ENCODE measurements at places on chromosomes 3 and 15.

GRCh38 chr3:56930706-56931105 is 129.0 kb upstream of the ARHGEF3 start:
- DNase-seq: peak; percentile 39

GRCh38 chr3:10428406-10429091 is 76.8 kb downstream of the ATP2B2 start:
- DNase-seq: no peak

- no peak for DNase-seq
Observed at GRCh38 chr3:42655980-42656679, 2.6 kb downstream of the ZBTB47 start.

DNA sequence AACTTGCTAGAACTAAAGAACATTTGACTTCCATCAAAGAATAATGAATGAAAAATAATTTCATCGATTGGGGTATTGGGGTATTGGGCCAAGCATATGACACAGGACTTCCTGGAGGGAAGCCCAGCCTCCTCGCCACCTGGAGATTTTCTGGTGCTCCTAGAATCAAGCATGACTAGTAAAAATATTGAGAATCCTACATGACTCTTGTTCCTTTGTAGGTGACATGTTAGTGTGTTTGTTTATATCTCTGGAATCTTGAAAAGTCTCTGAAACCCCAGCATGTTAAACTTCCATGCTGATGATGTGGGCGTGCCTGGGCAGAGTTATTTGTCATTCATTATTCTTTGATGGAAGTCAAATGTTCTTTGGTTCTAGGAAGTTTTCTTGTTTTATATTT is 90.1 kb upstream of the EPHB3 start:
- DNase-seq: no peak

DNA sequence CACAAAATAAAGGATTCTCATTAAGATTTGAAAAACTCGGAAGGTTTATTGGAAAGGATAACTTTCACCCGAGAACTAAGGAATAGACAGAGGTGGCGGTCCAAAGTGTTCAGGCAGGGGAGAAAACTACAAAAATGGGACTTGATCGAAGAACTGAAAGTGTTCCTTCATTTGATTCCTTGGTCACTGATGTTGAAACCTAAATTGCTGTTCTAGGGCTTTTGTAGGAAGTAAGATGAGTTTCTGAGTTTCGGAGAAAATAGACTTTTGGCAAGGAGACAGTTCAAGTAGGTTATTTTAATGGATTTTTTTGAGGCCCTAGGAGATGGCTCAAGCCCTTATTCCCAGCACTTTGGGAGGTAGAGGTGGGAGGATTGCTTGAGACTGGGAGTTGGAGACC is 1.4 kb downstream of the TRIP4 start:
- no peak for DNase-seq

GRCh38 chr3:188053710-188054380 is 100.1 kb upstream of the LPP start:
- no peak for DNase-seq

DNA sequence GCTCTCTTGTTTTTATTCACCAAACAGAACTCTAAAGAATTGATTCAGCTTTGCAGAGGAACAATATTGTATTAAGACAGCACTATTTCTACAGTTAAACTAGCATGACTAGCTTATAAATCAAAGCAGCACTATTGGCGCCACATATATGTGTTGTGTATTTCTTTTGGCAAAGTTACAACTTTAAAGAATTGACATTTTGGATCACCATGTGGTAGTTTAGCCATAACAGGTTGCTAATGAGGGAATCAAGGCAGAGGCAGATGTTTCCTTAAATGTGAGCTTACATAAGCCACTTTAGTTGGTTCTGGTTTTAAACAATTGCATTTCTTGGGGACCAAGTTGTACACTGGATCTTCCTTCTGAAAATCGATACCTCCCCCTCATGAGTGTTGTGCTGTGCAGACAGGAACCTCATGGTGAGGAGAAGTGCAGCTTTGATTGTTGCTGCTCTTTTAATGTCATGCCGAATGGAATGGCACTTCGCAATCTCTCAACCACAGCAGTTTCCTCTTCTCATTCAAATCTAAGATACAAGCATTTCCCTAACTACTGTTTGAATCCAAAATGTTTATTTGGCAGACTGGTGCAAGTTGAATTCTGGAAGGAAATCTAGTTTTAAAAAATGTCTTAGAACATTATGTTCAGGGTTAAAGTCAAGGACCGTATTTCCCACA is 151.2 kb downstream of the MYRIP start:
- DNase-seq: no peak

DNA sequence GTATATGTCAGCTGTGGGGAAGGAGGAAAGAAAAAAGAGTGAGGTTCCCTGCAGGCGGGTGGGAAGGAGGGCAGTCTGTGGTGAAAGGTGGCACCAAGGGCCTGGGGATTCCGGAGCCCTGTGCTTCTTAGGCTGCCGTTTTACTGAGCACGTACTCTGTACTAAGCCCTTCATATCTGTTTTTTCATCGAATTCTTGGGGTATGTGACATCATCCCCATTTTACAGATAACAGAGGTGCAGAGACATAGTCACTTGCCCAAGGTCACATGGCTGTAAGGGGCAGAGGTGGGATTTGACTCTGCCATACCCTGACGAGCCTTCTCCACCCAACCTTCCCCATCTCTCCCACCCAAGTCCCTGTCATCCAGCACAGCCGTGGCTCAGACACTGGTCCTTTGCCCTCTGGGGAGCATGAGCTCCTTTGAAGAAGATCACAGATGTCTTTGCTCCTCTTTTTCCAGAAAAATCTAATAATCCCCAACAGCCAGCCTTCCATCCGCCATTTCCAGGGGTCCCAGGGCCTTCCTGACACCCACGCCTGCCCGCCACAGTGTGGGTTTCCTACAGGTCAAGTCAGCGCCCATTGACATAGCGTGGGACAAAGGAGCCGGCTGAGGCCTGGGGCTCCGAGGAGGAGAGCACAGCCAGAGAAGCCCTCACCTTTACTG is 24.2 kb downstream of the CYP11A1 start:
- DNase-seq: no peak

GRCh38 chr15:25886498-25887140 is 23.5 kb upstream of the ATP10A start:
- DNase-seq: no peak

- DNase-seq: no peak
Observed at GRCh38 chr3:138082085-138082991, 33.1 kb downstream of the DZIP1L start.

DNA sequence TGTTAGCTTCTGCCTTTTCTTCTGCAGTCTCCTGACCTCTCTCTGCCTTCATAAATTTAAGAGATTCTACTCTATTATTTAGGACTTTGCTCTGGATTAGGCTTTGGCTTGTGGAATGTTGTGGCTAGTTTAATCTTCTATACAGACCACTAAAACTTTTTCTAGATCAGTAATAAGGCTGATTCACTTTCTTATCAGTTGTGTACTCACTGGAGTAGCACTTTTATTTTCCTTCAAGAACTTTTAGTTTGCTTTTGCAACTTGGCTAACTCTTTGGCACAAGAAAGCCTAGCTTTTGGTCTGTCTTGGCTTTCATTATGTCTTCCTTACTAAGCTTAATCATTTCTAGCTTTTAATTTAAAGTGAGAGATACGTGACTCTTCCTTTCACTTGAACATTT is 265.5 kb upstream of the TBC1D5 start:
- no peak for DNase-seq

- no peak for DNase-seq
Observed at GRCh38 chr3:126116526-126116925, 32.6 kb upstream of the SLC41A3 start.

- no peak for DNase-seq
Observed at GRCh38 chr3:101556064-101556463, 5.6 kb upstream of the TRMT10C start.

- no peak for DNase-seq
Observed at GRCh38 chr3:122058294-122058693, 3.1 kb downstream of the CD86 start.

- DNase-seq: no peak
Observed at GRCh38 chr15:58865425-58865880, 68.0 kb downstream of the SLTM start.

DNA sequence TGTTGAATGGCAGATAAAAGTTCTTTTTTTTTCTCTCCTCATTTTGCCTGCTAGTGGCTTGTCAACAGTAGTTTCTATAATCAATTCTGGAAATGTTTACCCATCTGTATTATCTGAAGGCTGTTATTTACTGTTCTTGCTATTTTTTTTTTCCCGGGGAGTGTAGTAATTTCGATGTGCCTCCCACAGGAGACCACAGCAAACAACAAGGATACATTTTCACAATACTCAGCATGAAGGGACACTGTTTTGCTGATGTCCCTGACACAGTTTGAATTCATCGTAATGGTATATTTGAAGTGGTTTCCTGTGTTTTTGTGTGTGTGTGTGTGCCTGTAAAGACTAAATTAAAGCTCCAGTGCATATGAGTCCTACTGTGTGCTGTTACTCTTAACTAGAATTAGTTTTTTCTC is 92.1 kb upstream of the ICE2 start:
- no peak for DNase-seq

DNA sequence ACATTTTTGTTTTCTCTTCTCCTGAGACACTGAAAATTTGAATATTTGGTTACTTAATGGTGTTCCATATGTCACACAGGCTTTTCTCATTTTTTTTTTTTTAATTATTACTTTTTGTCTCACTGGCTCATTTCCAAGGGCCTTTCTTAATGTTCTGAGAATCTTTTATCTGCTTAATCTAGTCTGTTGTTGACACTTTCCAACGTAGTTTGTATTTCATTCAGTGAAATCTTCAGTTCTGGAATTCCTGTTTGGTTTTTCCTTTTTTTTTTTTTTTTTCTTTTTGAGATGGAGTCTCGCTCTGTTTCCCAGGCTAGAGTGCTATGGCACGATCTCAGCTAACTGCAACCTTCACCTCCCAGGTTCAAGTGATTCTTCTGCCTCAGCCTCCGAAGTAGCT is 42.7 kb downstream of the NCK1 start:
- DNase-seq: no peak

GRCh38 chr15:60821462-60822061 is 342.6 kb upstream of the ICE2 start:
- DNase-seq: no peak

- DNase-seq: no peak
Observed at GRCh38 chr3:10299679-10300078, 6.9 kb upstream of the GHRL start.

- no peak for DNase-seq
Observed at GRCh38 chr15:67133738-67134066, 68.3 kb downstream of the SMAD3 start.

DNA sequence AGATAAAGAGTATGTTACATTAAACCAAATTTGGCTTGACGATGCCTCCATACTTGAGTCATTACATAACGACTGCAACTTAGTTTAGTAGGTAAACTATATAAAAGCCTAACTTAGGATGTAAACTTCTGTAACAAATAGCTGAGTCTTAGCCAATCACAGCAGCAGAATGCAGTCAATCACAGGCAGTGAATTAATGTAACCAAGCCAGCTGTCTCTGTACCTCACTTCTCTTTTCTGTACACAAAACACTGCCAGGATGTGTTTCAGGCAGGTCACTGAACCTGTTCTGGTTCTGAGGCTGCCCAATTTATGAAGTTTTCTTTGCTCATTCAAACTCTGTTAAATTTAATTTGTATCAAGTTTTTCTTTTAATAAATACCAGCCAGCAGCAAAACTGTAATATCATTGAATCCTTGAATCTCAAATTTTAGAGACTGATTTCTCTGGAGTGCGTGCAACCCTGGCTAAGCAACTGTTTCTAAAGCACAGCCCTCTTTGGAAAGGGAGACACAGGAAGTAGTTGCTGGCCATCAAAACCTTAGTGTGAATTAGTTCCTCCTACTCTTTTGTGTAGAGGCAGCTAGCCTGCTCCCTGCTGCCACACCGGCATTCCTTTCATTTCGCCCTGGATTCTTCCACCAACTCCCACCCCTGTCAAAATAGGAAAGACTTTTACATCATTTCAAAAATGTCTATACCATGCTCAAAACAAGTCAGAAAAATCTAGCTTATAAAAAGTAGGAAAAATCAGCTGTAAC is 15.2 kb downstream of the RFTN1 start:
- no peak for DNase-seq

- DNase-seq: no peak
Observed at GRCh38 chr3:58158442-58159153, 52.2 kb downstream of the DNASE1L3 start.

DNA sequence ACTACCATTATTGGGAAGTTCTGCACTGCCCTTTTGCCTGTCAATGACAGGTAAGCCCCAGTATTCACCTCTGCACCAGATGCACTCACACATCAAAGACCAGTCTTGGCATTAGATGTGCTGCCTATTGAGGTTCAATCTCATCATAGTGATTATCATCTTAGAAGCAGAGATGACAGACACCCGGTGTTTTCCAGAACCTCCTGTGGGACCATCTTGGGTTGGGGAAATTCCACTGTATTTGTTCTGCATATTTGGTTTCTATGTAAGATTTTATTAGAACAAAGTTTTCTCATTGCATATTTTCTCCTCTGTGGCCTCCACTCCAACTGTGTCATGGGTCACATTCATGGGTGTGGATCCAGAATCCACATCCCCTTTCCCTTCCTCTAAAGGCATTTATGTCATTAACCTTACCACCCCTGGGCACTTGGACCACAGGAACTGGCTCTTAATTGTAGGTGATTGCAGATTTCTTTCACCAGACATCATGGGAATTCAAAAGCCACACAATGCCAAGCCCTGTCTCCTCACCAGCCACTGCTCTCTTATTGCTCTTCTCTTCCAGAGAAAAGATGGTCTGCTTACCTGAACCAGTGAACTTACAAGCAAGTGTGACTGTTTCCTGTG is 31.2 kb downstream of the PLA1A start:
- no peak for DNase-seq

GRCh38 chr3:36677331-36678007 is 86.9 kb downstream of the DCLK3 start:
- no peak for DNase-seq

- no peak for DNase-seq
Observed at GRCh38 chr3:141877911-141878310, 1.5 kb downstream of the ATP1B3 start.

DNA sequence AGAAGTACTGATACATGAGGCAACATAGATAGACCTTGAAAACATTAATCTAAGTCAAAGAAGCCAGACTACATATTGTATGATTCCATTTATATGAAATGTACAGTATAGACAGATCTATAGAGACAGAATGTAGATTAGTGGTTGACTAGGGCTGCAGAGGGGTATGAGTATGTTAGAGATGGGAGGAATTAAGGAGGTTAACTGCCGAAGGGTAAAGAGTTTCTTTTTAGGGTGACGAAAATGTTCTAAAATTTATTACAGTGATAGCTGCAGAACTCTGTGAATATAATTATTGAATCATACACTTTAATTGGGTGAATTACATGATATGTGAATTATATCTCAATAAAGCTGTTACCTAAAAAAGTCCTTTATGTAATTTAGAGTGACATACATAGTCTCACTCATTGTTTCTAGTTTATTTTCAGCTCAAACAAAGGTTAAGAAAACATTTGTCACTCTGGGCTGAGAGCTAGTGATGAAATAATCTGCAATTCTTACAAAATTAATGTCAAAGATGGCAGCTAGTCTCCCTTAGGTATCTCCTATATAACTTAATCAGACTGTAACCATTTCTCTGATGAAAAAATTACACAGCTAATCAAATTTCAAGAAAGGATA is 61.4 kb downstream of the DENND4A start:
- DNase-seq: no peak

- no peak for DNase-seq
Observed at GRCh38 chr15:85112997-85113396, 131.3 kb downstream of the PDE8A start.

GRCh38 chr3:194685065-194685717 is 492 bp upstream of the FAM43A start:
- DNase-seq: no peak

All from CD4-positive, alpha-beta T cell treated with Interleukin-6 for 4 hours (primary cell).